ENCODE measurements at places on chromosomes 1 and 21.

DNA sequence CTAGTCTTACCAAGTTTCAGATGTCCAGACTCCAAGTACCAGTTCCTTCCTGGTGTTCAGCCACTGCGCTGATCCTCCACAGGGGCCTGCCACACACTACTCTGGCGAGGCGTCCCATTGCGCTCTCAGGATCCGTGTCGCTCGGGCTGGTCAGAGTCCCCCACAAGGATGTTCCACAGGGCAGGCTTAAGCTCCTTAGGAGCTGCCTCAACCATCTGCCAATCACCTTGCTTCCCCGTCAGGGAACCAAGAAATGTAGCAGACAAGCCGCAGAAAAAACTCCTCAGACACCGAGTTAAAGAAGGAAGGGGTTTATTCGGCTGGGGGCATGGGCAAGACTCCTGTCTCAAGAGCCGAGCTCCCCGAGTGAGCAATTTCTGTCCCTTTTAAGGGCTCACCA lies 9.8 kb downstream of the OR2W3 start:
- no peak for DNase-seq

GRCh38 chr1:66312271-66312990 lies 221.5 kb upstream of the SGIP1 start:
- DNase-seq = no peak

DNA sequence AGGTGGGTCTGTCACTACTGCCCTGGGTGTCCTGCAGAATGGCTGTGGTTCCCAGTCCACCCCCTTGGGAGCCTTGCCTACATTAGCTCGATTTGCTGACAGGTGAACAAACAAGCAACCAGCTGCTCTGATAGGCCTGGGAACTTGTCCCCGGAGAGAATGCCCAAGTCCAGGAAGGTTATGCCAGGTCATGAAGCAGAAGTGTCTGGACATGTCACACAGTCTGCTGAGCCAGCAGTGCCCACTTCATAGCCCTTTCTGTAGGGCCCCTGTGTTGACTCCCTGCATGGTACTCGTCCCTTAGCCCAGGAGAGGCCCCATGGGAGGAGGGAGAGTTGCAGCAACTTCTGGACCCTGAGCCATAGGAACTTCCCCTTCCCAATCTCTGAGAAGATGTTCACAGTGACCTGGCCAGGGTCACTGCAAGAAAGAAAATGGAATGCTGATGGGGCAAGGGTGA lies 31.0 kb downstream of the UCK2 start:
- no peak for DNase-seq

DNA sequence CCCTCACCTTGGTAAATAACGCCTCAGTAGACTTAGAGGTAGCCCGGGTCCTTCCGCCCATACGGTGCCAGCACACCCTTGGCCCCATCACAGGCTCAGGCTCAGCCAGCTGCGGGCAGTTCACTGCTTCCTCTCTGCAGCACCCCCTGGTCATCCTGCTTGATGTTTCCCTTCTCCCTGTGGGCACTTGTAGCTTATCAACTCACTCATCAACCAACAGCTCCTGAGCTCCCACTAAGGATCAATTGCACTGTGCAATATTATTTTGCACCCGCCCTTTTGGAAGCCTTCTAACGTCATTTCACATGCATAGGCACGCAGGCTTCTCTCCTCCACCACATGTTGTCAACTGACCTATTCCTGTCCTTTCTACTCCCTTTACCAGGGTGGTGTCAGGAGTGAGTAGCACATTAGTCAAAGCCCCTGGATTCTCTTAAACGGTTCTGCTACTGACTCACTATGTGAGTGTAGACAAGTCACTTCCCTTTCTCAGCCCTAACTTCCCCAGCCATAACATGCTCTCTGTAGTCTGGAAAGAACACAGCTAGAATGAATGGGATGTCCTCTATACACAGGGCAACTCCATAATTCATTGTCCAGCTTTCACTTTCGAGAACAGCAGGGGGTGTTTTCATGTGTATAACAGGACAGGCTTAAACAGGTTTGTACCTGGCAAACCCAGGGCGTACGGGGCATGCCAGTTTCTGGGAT lies 47.1 kb upstream of the IRF2BP2 start:
- no peak for DNase-seq

GRCh38 chr1:89425056-89425455 lies 61.2 kb downstream of the GBP6 start:
- DNase-seq = no peak

DNA sequence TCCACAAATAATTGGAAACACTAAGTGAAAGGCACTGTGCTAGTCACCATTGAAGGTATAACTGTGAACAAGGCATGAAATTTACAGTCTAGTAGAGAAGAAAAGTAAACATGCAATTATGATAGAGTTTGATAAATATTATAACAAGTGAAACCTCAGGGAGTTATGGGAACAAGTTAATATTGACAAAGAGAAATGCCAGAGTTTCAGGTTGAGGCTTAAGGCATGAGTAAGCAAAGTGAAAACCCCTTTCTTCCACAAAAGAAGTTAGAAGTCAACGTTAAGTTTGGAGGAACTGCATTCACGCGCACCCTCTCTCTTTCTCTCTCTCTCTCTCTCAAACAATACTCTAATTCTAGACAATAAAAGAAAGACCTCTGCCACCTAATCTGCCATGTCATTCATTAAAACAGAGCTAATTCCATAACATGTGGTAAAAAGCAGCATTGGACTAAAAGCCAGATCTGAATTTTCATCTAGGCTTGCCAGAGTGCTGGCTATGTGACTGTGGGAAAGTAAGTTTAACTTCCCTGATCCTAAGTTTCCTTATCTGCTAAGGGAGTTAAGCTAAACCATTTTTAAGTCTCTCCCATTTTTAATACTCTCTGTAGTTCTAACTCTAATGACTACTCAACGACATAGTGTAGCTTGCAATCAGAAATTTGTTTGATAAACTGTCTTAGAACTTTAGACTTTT lies 22.0 kb downstream of the SLC44A5 start:
- DNase-seq = no peak

DNA sequence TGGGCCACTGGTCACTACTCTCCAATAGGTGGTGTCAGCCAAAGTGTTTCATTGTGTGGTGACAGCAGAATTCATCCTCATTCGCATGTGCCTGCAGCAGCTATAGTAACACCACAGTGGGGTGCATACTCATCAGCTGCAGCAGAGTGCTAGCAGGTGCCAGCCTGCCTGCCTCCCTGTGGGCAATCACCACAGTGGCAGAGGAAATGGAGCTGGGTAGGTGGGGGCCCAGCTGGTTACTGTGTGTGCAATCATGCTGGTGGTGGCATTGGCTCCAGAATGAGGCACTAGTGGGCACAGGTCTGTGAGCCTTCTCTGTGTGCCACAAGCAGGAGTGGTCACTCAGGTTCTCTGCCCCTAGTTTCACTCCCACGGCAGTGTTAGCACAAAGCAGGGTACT lies 579.2 kb downstream of the PTPRC start:
- DNase-seq = no peak

DNA sequence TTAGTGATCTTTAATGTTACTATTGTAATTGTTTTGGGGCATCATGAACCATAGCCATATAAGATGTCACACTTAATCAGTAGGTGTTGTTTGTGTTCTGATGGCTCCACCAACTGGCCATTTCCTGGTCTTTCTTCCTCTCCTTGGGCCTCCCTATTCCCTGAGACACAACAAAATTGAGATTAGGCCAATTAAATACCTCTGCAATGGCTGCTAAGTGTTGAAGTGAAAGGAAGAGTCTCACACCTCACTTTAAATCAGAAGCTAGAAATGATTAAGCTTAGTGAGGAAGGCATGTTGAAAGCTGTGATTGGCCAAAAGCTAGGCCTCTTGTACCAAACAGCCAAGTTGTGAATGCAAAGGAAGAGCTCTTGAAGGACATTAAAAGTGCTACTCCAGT lies 30.7 kb downstream of the PPP2R5A start:
- DNase-seq = no peak

GRCh38 chr1:151887028-151887427 lies 22.3 kb downstream of the THEM4 start:
- DNase-seq = no peak

DNA sequence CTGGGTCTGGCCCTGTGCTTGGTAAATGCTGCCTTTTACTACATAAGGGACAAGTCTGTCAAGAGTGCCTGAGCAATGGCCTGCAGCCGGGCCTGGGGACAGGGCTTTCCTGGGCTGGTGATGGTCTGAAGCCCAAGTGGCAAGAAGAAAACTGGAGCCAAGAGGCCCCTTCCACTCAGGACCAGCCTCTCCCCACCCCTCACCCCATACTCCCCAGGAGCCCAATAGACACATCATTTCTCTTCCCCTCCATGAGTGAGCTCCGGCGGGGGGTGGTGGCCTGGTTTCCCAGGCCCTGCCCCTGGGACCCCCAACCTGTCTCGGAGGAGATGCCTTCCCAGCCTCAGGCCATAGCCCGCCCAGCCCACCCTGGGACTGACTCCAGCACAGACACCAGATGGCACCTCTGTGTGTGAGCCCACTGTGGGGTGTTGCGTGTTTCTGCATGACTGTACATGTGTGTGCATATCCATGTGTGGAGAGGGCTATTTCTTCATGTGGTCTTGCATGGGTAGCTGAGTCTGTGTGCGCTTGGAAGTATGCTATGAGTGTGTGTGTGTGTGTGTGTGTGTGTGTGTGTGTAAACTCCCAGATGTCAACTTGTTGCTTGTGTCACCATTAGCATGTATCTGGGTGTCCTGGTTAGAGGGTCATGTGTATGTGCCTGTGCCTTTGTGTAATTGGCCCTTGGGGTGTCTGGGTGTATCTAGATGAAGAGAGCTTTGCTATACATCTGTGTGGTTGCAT lies 14.3 kb upstream of the LRP8 start:
- no peak for DNase-seq

DNA sequence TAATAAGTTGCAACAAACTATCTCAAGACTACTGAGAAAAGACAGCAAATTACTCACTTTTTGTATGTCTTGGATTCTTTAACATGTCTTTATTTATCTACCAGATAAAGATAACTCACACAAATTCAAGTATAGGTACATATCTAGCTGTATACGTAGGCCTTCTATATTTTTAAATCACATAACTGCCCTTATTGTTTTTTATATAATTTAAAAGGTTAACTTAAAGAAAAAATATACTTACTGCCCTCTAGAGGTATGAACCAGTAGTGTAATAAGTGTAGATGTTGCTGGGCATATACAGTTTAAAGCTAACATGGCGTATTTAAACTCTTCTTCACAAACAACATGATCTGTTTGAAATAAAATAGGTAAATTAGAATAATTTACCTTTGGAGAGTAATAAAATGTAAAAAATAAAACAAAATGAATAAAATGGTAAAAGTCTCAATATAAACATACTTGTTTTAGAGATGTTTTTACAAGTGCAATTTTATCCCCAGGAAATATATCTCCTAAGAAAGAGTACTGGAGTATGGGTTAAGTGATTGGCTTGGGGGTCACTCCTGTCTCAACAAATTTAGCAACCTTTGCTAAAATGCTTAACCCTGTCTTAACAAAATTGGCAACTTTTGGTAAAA lies 235.2 kb downstream of the KCNT2 start:
- DNase-seq = no peak

- DNase-seq = peak; percentile 46
These were observed 6.1 kb downstream of the TNFRSF25 start for GRCh38 chr1:6459850-6460265.

DNA sequence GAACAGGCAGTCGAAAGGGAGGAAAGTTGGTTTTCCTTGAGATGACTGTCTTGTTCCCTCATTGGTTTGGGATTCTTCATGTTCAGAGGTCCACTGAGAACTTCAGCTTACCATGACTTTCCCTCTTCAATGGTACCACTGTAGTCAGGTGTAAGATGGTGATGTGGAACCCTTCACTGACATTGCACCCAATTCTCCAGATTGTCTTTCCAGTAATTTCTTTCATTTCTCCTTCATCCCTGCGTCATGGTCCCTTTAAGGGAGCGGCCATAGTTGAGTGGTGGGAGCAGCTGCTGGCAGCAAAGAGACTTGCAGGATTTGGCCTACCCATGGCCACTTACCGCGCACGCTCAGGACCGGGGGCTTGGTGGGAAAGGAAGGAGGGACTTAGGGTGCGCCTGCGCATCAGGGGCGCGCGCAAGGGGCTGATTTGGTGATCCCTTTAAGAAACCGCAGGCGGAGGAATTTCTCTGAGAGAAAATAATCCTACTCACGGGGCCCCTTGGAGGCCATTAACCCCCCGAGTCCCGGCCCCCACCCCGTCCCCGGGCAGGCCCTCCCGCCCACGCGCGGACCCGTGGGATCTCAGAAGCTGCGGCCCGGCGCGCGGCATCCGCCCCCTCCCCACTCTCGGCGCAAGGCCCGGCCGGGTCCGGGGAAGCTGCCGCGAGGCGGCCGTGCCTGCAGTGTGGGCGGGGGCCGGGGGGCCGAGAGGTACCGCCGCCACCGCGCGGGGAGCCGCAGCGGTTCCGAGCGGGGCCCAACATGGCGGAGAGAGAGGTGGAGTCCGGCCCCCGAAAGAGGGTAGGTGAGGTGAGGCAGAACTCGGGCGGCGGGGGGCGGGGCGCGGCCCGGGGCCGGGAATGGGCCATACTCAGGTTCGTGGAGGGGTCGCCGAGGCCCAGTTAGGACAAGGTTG lies at the start of gene ZMYM4:
TSS of gene ZMYM4 (plus strand) at position 428 of the 919 bp plus-strand sequence. CDS start at position 766, 338 bp downstream.
- peak; percentile 82 for DNase-seq

- DNase-seq = no peak
These were observed 114.3 kb upstream of the RUNX1 start for GRCh38 chr21:35163411-35163810.

GRCh38 chr1:68185743-68186142 lies 46.6 kb downstream of the WLS start:
- no peak for DNase-seq

DNA sequence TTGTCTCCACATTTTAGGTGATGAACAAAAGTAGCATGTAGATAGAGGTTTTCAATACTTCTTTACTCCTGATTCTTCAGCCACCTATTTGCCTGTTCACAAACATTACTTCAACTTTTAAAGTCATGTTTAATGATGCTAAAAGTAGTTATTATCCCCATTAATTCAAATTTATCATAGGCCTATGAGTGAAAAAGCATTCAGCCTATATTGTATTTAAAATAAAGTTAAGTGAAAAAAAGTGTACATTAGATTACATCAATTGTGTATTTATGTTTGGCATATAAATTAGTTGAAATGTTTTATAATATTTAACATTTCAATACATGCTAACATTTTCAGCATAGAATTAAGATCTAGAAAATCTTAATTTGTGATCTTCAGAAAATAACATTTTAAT lies 10.5 kb downstream of the CDKN2C start:
- no peak for DNase-seq

GRCh38 chr1:97902067-97902466 lies 18.8 kb downstream of the DPYD start:
- no peak for DNase-seq

DNA sequence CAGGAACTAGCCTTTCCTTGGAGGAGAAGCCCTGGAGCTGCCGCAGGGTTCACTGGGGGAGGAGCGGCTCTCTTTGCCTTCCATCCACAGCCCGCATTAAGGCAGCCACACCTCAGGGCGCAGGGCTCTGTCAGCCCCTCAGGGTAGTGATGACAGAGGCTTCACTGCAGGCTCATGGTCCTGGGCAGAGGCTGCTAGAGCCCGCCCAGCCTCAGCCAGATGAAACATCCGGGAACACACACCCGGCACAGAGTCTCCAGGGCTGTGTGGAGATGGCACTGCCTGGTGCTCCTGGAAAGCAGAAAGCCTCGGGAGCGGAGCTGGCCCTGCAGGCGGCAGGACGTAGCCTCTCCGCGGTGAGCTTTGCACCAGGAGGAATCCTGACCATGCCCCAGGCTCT lies 29.4 kb upstream of the PEX10 start:
- DNase-seq = no peak
